Sciatic nerve (tissue), 2 donors: ENCODE measurements at places on chromosomes 12 and 14. TPM values are rescaled to one million over a fixed set of nuclear protein-coding genes. Genes with fewer than 3 reads are reported as not detected.

DNA sequence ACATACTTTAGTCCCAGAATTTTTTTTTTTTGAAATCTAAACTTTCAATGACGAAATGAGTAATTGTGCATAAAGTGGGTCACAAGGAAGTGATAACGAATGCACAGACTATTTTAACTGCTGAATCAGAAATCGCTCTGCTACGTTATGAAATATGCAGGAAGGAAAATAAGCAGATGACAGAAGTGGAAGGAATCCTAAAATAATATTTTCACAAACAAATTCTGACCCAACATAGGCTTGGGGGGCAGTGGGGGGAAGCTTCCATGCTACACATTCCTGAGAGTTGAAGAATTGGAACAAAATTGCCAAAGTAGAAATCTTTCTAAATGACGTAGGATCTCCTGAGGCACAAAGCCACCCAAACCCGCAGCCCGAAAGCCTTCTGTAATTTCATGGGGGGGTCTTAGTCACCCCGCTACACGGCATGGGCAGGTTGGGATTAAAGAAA, 89.6 kb downstream of the ARF6 start:
- no peak for DNase-seq

- DNase-seq, result no peak
Measured at GRCh38 chr14:72513965-72514659, 379.8 kb downstream of the DPF3 start.

GRCh38 chr12:106974511-106974910, 12.4 kb downstream of the MTERF2 start:
- no peak for DNase-seq

DNA sequence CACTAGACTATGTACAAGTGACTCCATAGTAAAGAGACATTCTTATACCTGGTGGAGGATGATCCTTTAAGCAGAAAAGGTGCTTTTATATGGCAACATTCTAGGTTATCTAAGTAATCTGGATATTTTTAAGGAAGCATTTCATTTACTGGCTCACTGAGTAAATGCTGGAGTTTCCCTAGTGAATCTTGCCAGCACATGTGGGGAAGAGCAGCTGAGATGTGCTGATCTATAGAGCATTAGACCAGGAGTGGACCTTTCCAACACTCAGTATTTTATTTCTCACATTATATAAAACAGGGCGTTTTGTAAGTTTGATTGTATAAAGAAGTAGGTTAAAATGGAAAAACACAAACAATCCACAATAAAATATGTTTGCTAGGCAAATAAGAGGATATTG, 478.5 kb downstream of the ATP23 start:
- DNase-seq, result no peak

- DNase-seq, result no peak
Measured at GRCh38 chr12:57618966-57619433, 7.8 kb downstream of the ARHGEF25 start.

DNA sequence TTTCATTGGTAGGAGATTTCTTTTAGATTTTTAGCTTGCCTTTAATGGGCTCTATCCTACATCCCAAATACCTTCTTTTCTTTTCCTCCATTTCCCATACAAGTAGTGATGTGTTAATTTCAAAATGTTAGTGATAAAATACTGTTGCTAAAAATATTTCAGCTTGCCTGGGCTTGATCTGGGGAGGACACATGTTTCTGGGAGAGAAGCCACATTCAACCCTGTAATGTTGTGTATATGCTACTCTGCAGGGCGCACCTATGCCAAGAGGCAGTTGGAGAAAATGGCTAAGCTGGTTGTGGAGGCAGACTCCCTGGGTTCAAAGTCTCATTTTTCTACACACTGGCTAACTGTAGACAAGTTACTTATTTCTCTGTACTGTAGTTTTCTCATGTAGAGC, 26.3 kb downstream of the FLRT2 start:
- DNase-seq, result no peak

Gene SIX4
- 2.2 TPM for total RNA-seq

Gene SPATA7
- 18.1 TPM for total RNA-seq

DNA sequence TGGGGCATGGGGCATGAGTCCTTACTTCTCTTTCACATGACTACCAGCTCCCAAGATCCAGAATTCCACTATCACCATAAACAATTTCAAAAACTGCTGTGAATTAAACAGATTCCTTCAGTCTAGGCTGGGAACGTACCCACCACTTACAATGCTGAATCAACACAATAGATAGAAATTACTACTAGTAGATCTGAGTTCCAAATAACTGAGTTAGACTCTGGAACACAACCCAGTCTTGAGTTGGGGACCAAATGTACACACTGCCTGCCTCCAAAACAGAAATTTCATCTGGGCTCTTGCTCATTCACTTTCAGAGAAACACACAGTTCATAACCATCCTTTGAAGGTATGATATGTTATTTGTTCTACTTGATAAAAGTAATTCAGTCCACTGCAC, 8.9 kb downstream of the CORO1C start:
- DNase-seq, result no peak

GRCh38 chr12:2739832-2740641, 54.7 kb upstream of the FKBP4 start:
- DNase-seq, result no peak

Gene ALDH2
- 75.3 TPM for total RNA-seq

DNA sequence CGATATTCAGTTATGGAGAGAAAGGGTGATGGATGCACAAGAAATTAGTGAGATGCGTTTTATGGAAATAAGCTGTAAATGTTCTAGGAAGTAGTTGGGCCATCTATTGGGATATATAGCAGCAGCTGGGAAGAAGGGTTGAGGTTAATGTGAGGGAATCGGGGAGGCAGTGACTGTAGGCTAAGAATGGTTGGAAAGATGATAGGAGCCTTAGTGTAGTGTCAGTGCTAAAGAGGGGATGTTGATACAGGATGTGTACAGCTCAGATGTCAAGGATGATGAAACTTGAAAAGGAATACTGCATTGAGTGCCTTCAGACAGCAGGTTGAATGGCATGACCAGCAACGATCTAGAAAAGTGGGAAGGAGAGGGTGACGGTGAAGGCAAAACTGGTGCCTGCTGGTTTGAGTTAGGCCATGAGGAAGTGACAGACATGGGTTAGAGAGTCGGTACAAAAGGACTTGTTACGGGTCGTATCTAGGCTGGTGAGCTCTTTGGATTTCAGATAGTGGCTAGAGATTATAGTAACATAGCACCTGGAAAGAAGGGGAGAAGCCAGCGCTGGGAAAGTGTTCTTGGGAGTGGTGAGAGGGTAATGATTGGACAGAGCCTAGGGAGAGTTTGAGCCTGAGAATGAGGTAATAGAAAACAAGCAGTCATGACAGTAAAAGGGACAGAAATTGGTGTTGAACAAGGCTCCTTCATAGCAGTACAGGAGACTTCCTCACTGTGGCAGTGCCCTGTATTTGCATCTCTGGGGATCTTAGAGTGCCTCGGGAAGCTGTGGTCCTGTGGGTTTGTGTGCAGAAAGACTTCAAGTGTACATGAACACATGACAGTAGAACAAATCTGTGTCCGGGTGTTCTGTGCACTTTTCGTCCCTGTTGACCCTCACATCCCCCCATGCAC, 9.6 kb downstream of the MARS1 start:
- no peak for DNase-seq

- no peak for DNase-seq
Measured at GRCh38 chr12:4251216-4251891, 22.2 kb upstream of the CCND2 start.

Gene DUSP16
- 28.6 TPM for total RNA-seq

- DNase-seq, result no peak
Measured at GRCh38 chr14:79293482-79294177, 917.7 kb downstream of the DIO2 start.

- no peak for DNase-seq
Measured at GRCh38 chr14:104678901-104679705, 10.3 kb upstream of the INF2 start.

DNA sequence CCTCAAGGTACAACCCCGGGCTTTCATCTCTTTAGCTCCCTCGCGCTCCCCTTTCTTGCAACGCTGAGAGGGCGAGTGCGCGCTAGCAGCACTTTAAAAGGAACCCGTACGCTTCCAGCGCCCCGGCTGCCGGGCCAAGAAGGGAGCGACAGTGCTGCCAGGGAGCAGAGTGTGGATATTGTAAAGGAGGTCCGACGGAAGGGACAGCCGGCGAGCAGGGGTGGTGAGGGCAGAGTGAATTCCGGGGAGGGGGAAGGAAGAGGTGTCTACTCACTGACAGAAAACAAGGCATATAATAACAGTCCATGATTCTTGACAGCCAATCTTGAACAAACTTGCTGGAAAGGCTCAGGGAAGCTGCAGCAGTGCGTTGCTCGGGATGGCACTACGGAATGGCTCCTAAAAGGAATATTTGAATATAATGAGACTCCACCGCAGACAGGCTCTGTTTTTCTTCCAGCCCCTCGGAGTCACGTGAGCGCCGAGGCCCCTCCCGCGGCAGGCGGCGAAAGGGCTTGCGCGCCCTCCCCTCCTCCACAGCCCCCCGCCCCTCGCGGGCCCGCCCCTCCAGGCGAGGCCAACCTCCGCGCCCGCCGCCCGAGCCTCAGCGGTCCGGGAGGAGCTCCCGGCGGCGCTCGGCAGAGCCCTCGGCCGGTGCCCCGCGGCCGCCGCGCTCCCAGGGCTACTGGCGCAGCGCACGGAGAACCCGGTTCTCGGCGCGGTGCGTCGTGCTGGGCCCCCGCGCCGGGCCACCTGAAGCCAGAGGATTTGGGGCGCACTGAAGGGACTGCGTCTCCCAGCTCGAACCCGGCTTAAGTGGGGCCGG, 3.4 kb downstream of the BMP4 start:
- peak; percentile 93 for DNase-seq

- no peak for DNase-seq
Measured at GRCh38 chr12:92389466-92389865, 243.8 kb upstream of the BTG1 start.

GRCh38 chr14:23582906-23583760, 4.5 kb upstream of the JPH4 start:
- DNase-seq, result no peak

Gene APAF1
- total RNA-seq, result 29.6 TPM

DNA sequence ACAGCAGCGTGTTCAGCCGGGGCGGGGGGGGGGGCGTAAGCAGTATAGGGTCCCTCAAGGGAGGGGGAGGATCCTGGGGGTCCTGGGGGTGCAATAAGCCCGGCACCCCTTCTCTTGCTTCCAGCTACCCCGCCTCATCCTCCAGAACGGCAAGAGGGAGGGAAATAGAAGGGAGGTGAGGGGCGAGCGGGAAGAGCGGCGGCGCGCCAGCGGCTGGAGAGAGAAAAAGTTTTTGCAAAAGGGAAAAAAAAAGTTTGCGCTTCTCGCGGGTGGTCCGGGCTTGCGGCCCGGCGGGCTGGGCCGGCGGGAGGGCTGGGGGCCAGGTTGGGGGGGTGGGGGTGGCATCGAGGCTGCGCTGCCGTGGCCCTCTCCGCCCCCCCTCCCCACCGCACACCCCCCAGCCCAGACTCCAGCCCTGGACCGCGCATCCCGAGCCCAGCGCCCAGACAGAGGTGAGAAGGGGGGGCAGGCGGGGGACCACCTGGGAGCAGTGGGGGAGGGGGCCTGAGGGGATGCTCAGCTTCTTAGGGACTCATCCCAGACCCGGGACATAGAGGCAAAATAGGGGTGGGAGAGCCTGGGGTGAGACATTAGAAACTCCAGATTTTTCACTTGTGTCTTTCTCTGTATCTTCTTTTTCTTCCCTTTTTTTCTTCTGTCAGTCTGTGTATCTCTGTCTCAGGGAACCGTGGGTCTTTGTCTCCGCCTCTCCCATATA, at the start of gene GLI1:
TSS of gene GLI1 (plus strand) at position 36 of the 718 bp plus-strand sequence. CDS start 3,907 bp downstream, outside the sequence.
- no peak for DNase-seq

- DNase-seq, result no peak
Measured at GRCh38 chr12:19435831-19436497, 3.3 kb upstream of the AEBP2 start.

Gene ASCL1
- not detected for total RNA-seq

DNA sequence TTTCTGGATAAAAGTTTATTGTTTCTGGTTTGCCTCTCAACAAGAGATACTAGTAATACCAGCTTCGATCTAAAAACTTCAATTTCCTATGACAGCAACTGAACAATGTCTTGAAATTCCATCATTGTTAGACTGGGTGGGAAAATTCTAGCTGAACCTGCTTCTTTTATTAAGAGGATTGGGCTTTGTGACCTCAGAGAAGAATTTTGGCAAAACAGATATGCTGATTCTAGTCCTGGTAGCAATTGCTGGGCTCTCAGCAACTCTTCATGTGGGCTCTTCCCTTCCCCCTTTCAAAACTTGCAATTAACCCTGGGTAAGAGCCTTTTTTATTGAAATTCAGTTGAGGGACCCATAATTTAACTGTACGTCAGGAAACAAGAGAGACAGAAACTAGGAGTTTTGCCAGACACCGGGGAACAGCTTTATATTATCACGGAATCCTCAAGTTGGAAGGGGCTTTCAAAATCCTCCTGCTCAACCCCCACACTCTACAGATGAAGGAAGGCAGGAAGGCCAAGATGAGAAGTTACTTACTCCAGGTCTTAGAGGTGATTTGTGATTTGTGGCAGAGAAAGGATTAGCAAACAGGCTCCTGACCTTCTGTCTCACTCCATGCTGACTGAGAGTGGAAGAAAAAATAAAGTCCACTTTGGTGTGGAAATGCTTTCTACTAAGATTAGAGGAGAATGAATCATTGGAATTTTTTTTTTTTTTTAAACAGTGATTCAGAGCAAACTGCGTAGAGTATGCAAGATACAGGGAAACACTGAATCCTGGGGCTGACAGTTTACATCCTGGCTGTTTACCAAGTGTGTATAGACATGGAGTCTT, 239.0 kb upstream of the ATP2B1 start:
- DNase-seq, result no peak

- no peak for DNase-seq
Measured at GRCh38 chr12:66190519-66191370, 1.7 kb downstream of the IRAK3 start.

GRCh38 chr14:91223028-91223783, 21.3 kb downstream of the GPR68 start:
- no peak for DNase-seq
